H4 (cell line): ENCODE measurements at places on chromosomes 16 and 17. TPM values are rescaled to one million over a fixed set of nuclear protein-coding genes. Genes with fewer than 3 reads are reported as not detected.

TBC1D28 gene
- not detected in 2 replicates for total RNA-seq

RGS9 gene
- total RNA-seq: 3.2 and 3.8 TPM in 2 replicates

CCT6B gene
- total RNA-seq: 1.9 and 2.9 TPM in 2 replicates

TBC1D3K gene
- not detected in 2 replicates for total RNA-seq
